ENCODE measurements at places on chromosomes 13 and 19.

- no peak for DNase-seq
Observed at GRCh38 chr13:21413013-21413412, 46.1 kb downstream of the ZDHHC20 start.

GRCh38 chr19:41991025-41991424, 3.0 kb downstream of the ATP1A3 start:
- DNase-seq, result no peak

GRCh38 chr13:55613429-55614187, 1527.1 kb upstream of the PRR20A start:
- DNase-seq, result no peak

DNA sequence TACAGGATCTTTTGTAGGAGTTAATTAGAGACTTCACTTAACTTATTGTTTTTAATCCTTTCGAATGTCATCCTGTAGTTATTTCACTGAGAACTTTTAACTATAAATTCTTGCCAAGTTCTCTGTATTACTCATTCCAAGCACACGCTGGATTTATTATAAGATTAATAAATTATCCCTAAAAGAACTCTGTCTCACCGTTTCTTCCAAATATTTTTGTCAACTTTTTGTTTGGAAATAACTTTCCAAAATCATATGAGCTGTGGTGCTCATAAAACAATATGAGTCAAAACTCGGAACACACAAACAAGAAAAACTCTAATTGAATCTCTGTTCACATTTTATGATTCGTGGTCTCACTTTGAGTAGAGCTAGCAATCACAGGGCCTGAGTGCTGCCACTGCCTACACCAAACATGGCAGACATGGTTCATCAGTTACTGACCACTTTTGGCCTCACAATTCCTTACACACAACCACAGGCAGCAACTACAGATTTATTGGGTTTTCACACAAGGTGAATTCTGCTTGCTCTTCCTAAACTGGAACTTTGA, 412.0 kb downstream of the FGF14 start:
- DNase-seq, result no peak
